Adrenal gland (tissue), 19 donors: ENCODE measurements at places on chromosomes 6 and 20. TPM values are rescaled to one million over a fixed set of nuclear protein-coding genes. Genes with fewer than 3 reads are reported as not detected.

Gene VSX1
- total RNA-seq, result 0.65 TPM

- DNase-seq, result no peak
- no peaks in the 10 kb centered on the region for H3K36me3 ChIP-seq
- no peak overlapping the region for H3K27ac ChIP-seq
- H3K4me3 ChIP-seq, result no peak overlapping the region
Observed at GRCh38 chr6:18234564-18234963, 29.8 kb downstream of the DEK start.

Gene TXLNB
- total RNA-seq, result 3.6 TPM

DNA sequence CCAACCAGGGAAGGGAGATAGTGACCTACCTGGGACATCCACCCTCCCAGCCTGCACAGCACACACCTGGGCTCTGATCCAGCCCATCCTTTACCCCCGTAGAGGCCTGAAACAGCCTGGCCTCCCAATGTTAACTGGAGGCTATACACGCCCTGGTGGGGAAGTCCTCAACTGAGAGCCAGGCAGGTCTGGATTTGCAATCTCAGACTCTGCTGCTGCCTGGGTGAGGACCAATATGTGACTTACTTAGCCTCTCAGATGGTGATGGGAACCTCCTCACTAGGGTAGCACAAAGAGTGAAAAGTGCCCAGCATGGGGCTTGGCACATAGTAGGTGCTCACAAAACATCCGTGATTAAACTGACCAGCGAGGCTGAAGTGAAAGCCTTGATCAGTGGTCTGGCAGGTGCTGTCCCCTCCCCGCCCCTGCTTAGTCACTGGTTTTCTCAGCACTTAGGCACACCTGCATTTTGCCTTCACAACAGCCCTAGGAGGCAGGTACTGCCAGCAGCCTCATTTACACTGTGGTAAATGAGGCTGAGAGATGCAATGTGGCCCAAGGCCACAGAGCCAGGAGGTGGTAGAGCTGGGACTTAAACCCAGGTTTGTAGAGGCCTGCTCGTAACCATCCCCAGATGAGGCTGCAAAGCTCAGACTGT, 12.4 kb downstream of the PEDS1 start:
- peaks cover 29% of the 10 kb centered on the region for H3K4me1 ChIP-seq
- H3K36me3 ChIP-seq, result peaks cover 24% of the 10 kb centered on the region
- H3K27me3 ChIP-seq, result no peaks in the 10 kb centered on the region
- H3K4me3 ChIP-seq, result no peak overlapping the region
- H3K27ac ChIP-seq, result no peak overlapping the region
- DNase-seq, result no peak

DNA sequence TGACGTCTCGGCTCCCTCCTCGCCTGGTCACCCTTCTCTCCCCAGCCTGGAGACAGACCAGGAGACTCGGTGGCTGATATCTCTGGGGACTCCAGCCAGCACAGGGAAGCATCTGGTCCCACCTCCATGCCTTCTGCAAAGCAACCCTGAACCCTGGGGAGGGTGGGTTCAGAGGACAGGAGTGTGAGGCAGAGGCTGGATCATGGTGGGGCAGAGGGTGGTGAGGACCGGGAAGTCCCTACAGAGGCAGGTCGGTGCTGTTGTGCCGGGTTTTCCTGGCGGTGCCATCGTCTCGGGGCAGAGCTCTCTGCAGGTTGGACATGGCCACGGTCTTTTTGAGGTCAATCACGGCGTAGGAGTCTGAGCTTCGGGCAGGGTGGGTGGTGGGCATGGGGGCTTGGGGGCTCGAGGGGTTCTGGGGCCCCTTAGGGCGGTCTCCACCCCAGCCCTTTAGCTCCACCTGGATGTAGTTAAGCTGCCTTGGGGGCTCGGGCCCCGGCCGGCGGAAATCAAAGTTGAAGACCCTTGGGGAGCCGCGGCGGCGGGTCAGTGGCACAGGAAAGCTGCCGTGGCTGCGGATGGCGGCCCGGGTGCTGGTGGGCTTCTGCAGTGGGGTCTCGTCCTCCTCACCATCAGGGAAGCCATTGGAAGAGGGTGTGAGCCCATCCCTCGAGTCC, 9.2 kb downstream of the FRS3 start:
- no peaks in the 10 kb centered on the region for H3K4me1 ChIP-seq
- H3K27me3 ChIP-seq, result no peaks in the 10 kb centered on the region
- no peaks in the 10 kb centered on the region for H3K36me3 ChIP-seq
- H3K27ac ChIP-seq, result no peak overlapping the region
- DNase-seq, result no peak

- H3K36me3 ChIP-seq, result no peaks in the 10 kb centered on the region
- peaks cover 47% of the 10 kb centered on the region for H3K4me1 ChIP-seq
- no peaks in the 10 kb centered on the region for H3K27me3 ChIP-seq
- no peak overlapping the region for H3K27ac ChIP-seq
- H3K4me3 ChIP-seq, result no peak overlapping the region
Observed at GRCh38 chr6:129651291-129651691, 58.7 kb downstream of the ARHGAP18 start.

- DNase-seq, result no peak
- no peaks in the 10 kb centered on the region for H3K36me3 ChIP-seq
- no peak overlapping the region for H3K4me3 ChIP-seq
- no peaks in the 10 kb centered on the region for H3K4me1 ChIP-seq
- H3K27ac ChIP-seq, result no peak overlapping the region
Observed at GRCh38 chr20:53714524-53714923, 120.9 kb upstream of the ZNF217 start.

DNA sequence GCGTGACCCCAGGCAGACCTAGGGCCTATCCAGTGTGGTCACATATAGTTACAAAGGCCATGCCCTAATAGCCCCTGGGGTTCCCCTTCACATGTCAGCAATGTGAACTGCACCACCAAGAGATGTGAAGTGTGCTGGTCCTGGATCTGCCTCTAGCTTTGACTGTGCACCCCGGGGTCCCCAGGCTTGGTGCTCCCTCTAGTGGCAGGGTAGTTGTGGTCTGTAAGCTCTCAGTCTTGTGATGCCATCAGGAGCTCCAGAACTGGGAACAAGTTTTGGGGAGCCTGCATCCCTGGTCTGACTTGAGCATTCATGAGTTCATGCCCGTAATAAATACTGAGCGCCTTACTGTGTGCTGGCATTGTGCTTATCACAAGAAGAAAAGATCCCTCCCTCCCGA, 143.4 kb downstream of the DHX35 start:
- H3K36me3 ChIP-seq, result no peaks in the 10 kb centered on the region
- peaks cover 3% of the 10 kb centered on the region for H3K27me3 ChIP-seq
- no peak for DNase-seq
- H3K4me1 ChIP-seq, result peaks cover 6% of the 10 kb centered on the region
- H3K4me3 ChIP-seq, result no peak overlapping the region

Gene OXT
- 0.47 TPM for total RNA-seq

Gene KHDC1L
- not detected for total RNA-seq

Gene TENT5A
- 23.0 TPM for total RNA-seq

- H3K4me3 ChIP-seq, result no peak overlapping the region
- no peak overlapping the region for H3K27ac ChIP-seq
- H3K27me3 ChIP-seq, result no peaks in the 10 kb centered on the region
- DNase-seq, result no peak
- no peaks in the 10 kb centered on the region for H3K36me3 ChIP-seq
- H3K4me1 ChIP-seq, result no peaks in the 10 kb centered on the region
Observed at GRCh38 chr6:132843316-132844035, 29.1 kb downstream of the RPS12 start.
